ENCODE measurements at places on chromosomes 6 and 20. TPM values are rescaled to one million over a fixed set of nuclear protein-coding genes. Genes with fewer than 3 reads are reported as not detected.

- DNase-seq, result peak; percentile 51
These were observed 51.4 kb downstream of the TXLNB start for GRCh38 chr6:139240161-139241010.

DNA sequence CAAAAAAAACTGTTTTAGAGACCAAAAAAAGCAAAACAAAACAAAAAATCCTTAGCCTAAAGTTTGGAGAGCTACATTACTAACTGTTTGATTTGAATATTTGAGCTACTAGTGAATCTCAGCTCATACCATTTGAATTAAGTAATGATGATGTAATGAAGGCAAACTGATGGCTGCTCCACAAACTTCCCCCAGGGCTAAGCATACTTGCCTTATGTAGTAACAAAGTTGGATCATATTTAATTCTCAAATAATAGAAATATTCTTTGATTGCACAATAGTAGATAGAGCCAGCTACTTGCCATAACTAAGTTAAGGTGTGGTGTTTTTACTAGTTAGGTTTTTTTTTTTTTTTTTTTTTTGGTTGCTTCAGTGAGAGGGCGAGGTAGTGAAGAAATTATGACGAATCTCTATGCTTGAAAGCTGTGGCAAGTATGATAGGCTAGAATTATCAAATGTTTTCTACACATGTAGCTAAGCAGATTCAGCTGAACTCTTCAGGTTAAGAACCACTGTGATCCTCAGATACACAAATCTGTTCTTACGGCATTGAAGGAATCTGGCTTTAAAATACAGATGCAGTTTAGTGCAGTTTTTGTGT, 2.9 kb downstream of the RAB32 start:
- peak; percentile 56 for DNase-seq

- no peak for DNase-seq
These were observed 137.9 kb downstream of the DTNBP1 start for GRCh38 chr6:15524861-15525401.

DNA sequence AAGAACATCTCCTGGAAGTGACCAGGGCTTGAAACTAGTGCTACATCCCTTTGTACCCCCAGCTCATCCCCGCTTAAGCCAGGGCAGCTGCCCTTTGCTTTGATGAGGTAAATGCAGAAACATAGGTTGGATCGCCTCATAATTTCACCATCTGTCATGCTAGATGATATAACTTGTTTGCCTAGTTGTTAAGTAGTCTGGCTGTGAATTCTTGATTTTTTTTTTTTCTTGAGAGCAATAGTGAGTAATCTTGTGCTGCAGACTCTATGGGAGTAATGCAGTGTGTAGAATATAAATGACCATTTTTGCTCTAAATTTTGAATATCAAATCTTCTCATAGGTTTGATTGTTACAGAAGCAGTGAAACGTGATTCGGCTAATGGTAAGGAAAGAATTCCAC, 4.1 kb downstream of the TRDN start:
- DNase-seq, result no peak

DNA sequence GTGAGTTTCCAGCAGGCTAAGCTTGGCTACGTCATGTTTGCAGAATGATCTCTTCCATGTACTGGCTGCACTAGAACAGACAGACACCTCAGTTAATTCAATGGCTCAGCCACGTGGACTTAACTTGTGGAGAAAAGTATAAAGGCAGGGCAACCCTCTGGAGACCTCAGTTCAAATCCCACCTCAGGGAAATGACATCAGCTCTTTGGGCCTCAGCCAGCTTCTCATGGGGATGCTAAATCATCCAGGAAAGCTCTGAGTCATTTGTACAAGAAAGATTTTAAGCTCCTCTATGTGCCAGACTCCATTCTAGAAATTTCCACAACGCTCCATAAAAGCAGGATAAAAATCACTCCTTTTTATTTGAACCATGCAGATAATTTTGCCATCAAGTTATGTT, 128.5 kb upstream of the SALL4 start:
- DNase-seq, result peak; percentile 67

The SLC35D3 gene
- total RNA-seq, result not detected

GRCh38 chr6:37083243-37084138, 78.0 kb downstream of the FGD2 start:
- DNase-seq, result no peak

- DNase-seq, result no peak
These were observed 306.3 kb downstream of the LAMA2 start for GRCh38 chr6:129189266-129189665.

The MAP3K5 gene
- 34.8 TPM for total RNA-seq

DNA sequence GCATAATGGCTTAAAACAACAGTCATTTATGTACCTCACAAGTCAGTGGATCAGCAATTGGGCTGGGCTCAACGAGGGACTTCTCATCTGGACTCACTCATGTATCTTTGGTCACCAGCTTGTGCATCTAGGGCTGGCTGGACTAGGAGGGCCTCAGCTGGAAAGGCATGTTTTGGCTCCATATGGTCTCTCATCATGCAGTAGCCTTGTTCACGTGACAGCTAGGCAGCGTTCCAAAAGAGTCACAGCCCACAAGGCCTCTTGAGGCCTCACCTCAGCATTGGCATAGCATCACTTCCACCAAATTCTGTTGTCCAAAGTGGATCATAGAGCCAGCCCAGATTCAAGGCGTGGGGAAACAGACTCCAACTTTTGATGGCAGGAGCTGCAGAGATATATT, 110.1 kb downstream of the MAFB start:
- DNase-seq, result no peak

DNA sequence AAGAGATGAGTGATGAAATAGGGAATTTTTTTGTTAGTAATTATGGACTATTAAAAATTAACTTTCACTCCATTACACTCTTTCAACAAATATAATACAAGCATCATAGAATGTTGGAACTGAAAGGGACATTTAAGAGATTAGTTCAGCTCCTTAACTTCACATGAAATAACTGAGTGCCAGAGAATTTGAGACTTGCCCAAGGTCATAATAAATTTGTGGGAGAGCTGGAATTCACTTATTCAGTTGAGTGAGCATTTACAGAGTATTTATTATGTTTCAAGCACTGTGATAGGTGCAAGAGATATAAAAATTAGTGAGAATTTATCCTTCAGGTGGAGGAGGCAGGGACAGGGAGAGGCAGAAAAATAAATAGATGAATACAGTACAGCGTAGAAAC, 154.6 kb downstream of the KCNQ5 start:
- no peak for DNase-seq

DNA sequence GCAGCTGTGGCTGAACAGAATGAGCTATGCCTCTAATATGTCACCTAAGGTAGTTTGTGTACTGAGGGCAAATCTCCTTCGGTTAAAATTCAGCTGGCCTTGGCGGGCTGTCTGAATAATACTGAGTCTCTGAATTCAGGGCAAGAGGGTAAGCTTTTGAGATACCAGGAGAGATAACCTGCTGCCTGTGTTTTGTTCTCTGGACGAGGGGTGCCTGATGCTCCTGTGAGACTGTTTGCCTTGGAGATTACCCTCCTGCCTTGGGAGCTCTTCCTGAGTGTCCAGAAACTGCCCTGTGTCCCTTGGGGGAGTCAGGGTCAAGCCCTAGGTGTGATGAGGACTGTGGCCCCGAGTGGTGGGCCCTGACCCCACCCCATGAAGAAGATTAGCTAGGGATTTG, 282.9 kb downstream of the KIF16B start:
- DNase-seq, result no peak

The GSTA3 gene
- not detected for total RNA-seq

GRCh38 chr20:59579404-59580145, 24.8 kb upstream of the PHACTR3 start:
- DNase-seq, result no peak
